ENCODE measurements at places on chromosomes 1 and 21.

DNA sequence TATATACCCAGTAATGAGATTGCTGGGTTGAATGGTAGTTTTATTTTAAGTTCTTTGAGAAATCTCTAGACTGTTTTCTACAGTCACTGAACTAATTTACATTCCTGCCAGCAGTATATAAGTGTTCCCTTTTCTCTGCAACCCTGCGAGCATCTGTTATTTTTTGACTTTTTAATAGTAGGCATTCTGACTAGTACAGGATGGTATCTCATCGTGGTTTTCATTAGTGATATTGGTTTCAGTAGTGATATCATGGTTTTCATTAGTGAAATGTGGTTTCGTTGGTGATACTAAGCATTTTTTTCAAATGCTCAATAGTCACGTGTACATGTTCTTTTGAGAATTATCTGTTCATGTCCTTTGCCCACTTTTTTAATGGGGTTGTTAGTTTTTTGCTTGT is 316.8 kb downstream of the PTBP2 start:
- DNase-seq = no peak

DNA sequence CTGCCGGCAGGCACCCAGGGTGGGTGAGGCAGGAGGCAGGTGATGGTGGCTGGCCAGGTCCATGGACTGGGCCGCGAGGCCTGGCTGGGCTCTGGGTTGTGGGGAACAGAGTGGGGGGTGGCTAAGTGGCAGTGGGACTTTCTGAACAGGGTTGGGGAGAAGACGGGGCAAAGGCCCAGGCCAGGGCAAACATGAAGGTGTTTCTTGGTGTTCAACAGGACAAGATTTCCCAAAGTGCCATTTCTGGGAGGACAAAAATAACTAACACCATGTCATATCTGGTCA is 26.8 kb downstream of the STUM start:
- DNase-seq = no peak

DNA sequence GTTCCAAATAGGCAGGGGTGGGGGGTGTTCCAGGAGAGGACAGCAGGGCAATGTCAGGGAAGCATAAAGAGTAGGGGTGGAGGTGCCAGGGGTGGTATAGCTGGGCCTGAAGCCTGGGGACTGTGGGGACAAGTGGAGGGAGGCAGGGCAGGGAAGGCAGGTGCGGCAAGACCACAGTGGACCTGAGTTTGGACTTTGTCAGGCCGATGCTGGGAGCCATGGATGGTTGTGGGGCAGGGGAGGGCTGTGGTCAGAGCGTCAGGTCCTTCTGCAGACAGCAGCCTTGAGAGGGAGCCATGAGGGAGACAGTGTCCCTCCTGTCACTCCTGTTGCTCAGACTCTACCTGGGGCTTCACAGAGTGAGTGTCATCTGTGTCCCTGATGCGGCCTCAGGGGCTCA is 320.3 kb downstream of the PTPRU start:
- DNase-seq = no peak

- no peak for DNase-seq
Measured at GRCh38 chr1:201655910-201656309, 117.0 kb downstream of the NAV1 start.

- DNase-seq = no peak
Measured at GRCh38 chr1:19448491-19449439, 36.6 kb downstream of the CAPZB start.

DNA sequence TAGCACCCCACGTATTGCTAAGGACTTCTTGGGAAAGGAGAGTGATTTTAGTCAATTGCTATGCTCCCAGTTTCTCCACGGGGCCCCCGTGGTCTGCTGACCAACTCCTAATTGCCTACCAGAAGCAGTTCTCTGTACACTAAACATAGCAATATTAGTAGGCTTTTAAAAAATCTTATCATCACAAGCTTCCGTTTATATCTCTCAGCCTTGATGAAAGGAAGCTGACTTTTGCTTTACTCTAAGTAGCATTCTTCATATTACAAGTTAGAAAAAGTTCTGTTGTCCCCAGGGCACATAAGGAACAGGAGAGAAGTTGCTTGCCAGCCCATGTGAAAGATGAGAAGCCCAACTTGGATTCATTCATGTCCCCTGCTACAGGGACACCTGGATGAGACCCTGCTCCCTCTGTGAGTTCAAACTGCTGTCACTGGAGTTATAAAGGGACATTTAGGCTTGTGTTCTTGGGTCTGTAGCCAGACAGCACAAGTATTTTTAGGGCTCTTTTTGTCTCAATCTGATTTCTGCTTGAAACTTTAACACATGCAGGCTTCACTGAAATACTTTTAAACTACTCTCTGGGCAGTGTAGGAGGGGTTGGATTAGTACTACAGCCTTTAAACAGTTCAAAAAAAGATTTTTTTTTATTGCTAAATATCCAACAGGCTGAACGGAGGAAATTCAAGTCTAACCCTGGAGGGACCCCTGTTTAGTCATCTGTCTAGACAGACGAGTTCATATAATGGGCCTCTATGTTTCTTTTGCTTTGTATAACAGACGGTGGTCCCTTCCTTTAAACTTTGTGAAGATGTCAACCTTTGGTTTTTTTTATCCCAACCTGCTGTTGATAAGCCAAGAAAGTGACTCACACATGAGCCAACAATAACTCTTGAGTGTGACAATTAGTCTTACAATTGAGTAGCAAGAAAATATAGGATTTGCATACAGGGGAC is 29.5 kb downstream of the TGFB2 start:
- DNase-seq = no peak

- no peak for DNase-seq
Measured at GRCh38 chr1:151716405-151716762, 219 bp downstream of the CELF3 start.

DNA sequence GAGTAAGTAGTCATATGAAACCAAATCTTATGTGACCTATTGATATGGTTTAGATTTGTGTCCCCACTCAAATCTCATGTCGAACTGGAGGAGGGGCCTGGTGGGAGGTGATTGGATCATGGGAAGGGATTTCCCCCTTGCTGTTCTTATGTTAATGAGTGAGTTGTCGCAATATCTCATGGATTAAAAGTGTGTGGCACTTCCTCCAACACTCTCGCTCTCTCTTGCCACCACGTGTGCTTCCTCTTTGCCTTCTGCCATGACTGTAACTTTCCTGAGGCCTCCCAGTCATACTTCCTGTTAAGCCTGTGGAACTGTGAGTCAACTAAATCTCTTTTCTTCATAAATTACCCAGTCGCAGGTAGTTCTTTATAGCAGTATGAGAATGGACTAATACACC is 241.2 kb downstream of the RGS7 start:
- no peak for DNase-seq

DNA sequence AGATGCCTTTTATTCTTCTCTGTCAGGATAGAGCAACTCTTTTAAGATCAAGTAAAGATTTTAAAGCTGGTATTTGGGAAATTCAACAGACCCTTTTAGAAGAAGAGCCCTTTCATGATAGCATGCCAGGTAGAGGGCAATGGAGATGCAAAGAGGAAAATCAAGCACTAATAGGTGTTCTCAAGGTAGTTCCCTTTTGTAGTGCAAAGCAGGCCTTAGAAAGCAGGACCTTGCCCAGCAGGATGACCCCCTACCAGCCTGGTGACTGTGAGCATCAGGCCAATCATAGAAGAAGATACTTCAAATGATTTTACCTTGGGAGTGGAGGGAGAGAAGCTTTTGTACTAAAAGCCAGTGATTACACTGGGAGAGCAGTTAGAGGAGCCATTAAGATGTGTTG is 381.4 kb upstream of the ZRANB2 start:
- no peak for DNase-seq

GRCh38 chr1:208149776-208150514 is 94.2 kb downstream of the PLXNA2 start:
- no peak for DNase-seq

DNA sequence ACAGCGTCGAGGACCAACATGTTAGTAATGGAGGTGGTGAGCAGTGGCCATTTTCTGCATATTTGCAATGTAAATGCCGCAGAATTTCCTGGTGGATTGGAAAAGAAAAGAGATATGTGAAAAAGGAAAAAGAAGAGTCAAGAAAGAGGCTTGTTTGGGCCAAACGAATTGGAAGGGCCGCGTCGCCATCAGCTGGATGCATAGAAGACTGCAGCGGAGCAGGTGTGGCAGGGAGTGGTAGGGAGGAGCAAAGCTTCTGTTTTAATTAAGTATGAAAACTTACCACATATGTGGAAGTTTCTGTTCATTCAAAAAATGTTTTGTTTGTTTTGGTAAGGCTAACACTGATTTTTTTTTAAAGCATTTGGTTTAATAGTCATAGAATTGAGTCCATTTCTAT is 690.7 kb downstream of the NCAM2 start:
- no peak for DNase-seq

DNA sequence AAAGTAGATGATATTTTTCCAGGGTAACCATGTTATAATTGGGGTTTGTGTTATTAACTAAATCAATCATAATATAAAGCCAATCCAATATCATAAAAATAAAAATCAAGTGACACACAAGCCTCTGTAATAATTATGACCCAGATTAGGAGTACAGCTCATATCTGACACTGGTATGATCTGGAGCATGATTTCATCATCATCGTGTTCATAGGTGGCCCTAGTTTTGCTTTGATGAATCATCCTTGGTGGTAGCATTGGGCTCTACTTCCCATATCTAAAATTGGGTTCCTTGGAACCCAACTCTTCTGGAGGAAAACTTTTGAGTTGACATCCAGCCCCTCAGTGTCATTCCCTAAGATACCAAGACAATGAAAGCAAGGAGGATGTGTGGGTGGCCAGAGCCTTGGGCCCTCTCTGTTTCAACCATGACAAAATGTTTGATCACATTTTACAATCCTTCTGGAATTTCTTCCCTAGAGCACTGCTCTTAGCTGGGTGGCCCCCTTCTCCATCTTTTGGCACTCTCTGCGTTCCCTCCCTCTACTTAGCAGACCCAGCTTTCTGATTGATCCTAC is 37.0 kb upstream of the ENAH start:
- no peak for DNase-seq

DNA sequence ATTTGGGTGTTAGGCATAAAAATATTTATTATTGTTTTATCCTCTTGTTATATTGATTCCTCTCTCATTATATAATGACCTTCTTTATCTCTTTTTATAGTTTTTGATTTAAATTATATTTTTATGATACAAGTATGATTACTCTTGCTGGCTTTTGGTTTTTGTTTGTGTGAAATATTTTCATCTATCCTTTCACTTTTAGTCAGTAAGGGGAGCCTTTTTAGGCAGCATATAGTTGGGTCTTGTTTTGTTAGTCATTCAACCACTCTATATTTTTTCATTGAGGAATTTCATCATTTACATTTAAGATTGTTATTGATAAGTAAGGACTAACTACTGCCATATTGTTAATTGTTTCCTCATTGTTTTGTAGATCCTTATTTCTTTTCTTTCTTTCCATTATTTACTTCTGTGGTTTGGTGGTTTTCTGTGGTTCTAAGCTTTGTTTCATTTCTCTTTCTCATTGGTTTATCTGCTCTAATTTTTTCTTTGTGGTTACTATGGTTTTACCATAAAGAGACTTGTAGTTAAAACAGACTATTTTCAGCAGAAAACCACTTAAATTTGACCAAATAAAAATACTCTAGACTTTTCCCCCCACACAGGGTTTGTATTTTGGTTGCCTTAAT is 593.1 kb downstream of the NUF2 start:
- DNase-seq = no peak

DNA sequence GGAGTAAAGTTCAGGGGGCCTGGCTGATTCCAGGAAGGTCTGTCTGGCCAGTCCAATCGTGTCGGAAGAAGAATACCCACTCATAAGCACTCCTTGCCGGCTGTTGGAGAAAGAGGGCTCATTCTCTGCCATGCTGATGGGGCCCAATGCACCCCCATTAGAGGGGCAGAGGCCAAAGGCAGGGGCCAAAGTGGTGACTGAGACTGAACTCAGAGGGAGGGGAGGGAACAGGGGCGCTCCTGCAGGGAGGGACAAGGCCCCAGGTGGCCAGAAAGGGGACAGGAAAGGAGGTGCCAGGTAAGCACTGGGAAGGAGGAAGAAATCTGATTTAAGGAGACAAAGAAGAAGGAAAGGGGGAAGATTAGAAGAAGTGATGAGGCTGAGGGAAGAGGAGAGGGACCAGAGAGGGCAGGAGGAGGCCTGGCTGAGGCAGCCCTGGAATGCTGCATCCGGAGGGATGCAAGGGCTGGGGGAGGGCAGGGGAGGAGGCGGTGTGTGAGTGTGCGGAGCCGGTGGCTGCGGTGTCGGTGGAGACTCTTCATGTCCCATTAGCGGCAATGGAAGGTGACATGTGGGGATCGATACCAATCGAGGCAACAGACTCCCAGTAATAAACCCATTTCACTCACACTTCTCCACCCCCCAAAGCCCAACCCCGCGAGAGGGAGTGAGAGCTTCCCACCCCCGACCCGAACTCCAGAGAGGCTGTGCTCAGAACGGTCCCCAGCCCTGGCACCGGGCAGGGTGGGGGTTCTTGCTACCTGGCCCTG is 12.0 kb upstream of the ETV3L start:
- DNase-seq = no peak
